ENCODE measurements at places on chromosomes 3 and 15. TPM values are rescaled to one million over a fixed set of nuclear protein-coding genes. Genes with fewer than 3 reads are reported as not detected.
A peak's percentile ranks its signal among the peaks of the same experiment; 100 is the strongest.

DNA sequence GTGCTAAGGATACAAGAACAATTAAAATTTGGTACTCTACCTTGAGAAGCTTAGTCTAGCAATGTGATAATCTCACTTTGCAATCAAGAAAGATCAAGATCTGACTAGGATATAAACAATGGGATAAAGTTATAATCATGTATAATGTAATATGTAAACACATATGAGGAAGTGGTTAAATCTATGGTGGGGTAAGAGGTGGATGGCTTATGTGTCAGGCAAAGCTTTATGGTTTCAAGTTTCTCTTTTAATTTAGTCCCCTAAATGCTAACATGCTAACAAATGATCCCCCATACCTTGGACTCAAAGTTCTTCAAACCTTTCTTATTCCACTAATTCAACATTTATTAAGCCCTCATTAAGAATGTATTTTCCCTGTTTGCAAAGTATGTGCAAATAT lies 2.5 kb downstream of the RSL24D1 start:
- no peak for DNase-seq

DNA sequence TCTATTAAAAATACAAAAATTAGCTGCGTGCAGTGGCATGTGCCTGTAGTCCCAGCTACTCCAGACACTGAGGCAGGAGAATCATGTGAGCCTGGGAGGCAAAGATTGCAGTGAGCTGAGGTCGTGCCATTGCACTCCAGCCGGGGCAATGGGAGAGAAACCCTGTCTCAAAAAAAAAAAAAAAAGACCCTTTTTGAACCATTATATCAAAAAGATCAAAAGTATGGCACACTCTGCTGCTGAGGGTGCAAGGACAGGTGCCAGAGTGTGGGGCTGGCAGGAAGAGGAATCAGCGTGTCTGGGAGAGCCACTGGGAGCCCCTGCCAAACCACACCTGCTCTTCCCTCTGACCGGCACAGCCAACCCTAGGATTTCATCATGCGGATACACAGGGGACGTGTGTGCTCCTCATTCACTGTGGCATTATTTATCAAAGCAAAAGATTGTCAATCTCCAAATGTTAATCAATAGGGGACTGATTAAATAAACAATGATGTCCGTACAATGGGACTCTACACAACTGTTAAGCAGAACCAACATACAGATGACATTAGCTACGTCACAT lies 147.3 kb upstream of the TLE3 start:
- no peak for DNase-seq

GRCh38 chr3:61439122-61439458 lies 122.3 kb upstream of the PTPRG start:
- no peak for DNase-seq

DNA sequence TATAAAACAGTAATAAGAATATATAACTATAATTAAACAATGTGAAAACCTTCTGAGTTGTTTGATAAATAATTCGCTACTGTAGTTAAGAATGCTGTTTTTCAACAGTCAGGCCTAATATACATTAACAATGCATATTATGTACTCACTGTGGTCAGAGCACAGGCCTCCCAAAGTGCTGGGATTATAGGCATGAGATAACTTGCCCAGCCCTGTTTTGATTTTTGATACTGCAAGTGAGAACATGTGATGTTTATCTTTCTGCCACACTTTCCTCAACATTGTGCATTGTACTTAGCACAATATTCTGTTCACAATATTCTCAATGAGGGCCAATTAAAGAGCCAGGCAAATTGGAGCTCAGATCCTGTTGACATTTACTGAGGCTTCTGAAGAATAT lies 274.5 kb upstream of the RARB start:
- DNase-seq: no peak

DNA sequence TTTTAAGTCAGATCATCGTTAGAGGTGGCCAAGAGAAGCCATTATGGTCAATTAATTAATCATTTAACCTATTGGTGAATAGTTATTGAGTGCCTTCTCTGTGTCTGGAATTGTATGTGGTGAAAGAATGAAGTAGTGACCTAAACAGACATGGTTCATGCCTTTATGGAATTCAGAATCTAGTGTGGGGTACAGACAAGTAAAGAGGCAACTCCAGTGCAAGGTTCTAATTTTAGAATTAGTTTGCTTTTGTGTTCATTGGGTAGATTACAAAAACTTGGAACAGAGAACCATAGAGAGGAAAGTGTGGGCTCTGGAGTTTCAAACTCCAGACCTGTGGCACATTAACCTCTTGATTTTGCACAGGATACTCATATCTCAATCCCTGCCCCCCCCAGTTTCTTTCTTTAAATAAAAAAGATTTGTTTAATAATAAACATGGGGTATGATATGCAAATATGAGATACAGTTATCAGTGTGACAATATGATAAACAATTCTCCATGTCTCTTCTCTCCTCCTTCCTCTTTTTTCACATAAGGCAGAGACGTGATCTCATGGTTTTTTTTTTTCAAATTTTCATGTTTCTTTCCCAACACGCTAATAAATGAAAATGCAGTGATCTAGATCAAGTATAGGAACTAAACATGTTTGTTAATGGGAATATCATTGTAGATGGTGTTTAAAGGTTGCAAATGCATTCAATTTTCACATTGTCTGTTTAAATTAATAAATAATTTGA lies 117.9 kb downstream of the MITF start:
- DNase-seq: no peak

The GOLGA6A gene
- total RNA-seq: not detected

GRCh38 chr3:128423525-128424147 lies 43.1 kb downstream of the DNAJB8 start:
- no peak for DNase-seq

GRCh38 chr3:53700441-53700840 lies 145.8 kb downstream of the CHDH start:
- DNase-seq: no peak

DNA sequence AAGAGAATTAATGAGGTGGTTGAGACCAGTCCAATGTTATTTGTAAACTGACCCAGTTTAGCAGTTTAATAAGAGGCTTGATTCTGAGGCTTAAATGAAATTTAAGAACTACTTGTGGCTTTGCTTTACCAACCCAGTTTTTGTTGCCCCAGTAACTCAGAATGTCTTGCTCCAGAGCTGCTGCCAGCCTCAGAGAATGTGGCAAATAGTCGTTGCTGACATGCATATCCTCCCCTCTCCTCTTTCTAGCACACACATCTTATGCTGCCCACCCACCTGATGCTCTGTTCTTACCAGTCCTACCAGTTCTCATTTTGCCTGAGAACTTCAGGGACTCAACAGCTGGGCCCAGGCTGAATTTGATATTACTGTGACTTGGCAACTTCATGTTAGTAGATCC lies 92.4 kb upstream of the TSC22D2 start:
- no peak for DNase-seq

- DNase-seq: peak; percentile 52
These were observed 2.8 kb downstream of the SQOR start for GRCh38 chr15:45637552-45638033.

DNA sequence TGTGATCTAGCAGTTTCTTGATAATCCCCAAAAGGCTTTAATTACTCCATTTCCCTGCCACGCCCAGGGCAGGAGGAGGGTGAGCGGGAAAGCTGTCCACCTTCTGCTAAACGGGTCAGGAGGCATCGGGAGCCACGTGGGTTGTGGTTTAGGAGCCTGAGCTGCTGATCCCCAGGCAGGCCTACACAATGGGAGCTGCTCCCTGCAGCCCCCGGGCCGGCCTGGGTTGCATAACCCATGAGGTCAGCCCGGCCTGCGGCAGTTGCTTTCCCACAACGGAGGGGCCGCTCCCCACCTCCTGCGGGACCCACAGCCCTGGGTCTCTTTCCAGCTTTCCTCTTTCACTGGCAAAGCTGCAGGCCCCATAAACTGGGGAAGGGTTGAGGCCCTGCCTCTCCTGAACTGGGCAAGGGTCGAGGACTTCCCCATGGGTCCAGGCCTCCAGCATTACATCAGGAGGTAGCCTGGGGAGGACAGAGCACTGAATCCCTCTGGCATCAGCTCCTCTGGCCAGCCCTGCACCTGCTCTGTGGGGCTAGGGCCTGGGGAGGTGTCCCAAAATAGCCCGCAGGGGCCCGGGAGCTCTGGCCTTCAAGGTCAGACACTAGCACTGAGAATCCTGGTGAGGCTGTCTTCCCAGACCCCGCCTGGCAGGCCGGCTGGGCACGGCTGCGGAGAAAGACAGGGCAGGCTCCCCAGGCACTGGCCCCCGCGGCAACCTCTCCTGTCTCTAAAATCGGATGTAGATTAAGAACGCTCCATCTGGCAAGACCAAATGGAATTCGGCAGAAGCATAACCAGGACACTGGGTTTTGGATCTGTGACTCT lies 47.3 kb downstream of the ZDHHC19 start:
- no peak for DNase-seq

DNA sequence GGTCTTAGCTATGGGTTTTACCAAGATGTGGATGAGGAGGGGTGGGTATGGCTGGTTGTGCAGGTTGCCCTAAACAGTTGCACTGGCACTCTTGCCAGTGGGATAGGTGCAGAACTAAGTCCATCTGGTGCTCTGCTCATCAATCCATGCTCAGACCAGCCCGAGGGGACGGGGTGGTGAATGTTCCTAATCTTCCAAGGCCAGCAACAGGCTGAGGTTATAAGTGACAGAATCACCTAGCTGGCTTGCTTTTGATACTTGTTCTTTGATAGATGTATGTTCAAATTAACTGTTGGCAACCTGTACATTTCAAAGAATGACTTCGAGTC lies 53.5 kb upstream of the CCR2 start:
- DNase-seq: no peak

GRCh38 chr15:52080031-52080430 lies 32.5 kb downstream of the BCL2L10 start:
- DNase-seq: no peak

GRCh38 chr3:25747033-25747432 lies 36.2 kb downstream of the NGLY1 start:
- DNase-seq: no peak

GRCh38 chr3:147099076-147099475 lies 307.3 kb downstream of the ZIC4 start:
- no peak for DNase-seq

DNA sequence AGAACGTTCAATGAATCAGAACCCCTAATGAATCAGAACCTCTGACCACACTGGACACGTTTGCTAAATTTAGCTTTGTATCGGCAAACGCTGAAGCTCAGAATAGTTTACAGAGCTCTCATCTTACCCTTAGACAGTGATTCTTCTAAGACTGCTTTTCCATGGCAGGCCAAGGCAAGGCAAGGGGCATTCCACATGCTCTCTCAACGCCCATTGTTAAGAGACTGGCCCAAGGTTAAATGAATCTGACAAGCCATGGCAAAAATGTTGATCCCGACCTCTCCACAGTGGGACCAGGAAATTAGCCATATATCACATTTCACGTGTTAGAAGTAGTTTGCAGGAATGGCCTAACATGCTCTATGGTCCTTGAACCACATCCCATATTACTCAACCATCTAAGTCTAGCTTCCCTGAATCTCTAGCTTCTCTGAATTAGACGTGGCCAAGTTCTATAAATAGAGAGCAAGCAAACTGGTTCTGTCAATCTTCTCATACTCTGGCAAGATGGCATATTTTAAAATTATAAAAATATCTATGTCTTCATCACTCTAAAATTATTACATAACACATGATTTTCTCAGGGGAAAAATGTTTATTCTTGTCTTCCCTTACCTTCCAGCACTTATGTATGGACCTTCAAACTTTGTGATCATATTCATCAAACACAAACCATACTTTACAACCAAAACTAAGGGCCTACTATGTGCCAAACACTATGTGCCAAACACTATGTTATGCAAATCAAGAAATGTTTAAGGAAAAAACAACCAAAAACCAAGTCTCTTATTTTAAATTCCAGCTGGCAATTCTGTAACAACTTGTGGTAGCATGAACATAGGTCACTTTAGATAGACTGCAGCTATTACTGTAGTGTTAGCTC lies 54.3 kb downstream of the AAGAB start:
- no peak for DNase-seq

- DNase-seq: no peak
These were observed 232.5 kb downstream of the CHST2 start for GRCh38 chr3:143351895-143352608.

The SGO1 gene
- 5.1 TPM for total RNA-seq

The SCAANT1 gene
- not detected for total RNA-seq

The LRRFIP2 gene
- total RNA-seq: 32.3 TPM

GRCh38 chr3:115547207-115547606 lies 76.1 kb upstream of the GAP43 start:
- DNase-seq: no peak

The CEMIP gene
- 7.3 TPM for total RNA-seq

- no peak for DNase-seq
These were observed 42.9 kb downstream of the CCR3 start for GRCh38 chr3:46284981-46285683.

GRCh38 chr3:10319251-10319650 lies 1.7 kb downstream of the SEC13 start:
- no peak for DNase-seq

GRCh38 chr3:123693584-123694190 lies 108.8 kb upstream of the HACD2 start:
- no peak for DNase-seq

The CTXN2 gene
- not detected for total RNA-seq

The RPUSD3 gene
- total RNA-seq: 21.3 TPM

The GP5 gene
- total RNA-seq: not detected

The TIMP4 gene
- 2.7 TPM for total RNA-seq

The SATB1 gene
- 15.1 TPM for total RNA-seq

The CDHR4 gene
- total RNA-seq: 0.15 TPM

The IQCF5 gene
- total RNA-seq: not detected

DNA sequence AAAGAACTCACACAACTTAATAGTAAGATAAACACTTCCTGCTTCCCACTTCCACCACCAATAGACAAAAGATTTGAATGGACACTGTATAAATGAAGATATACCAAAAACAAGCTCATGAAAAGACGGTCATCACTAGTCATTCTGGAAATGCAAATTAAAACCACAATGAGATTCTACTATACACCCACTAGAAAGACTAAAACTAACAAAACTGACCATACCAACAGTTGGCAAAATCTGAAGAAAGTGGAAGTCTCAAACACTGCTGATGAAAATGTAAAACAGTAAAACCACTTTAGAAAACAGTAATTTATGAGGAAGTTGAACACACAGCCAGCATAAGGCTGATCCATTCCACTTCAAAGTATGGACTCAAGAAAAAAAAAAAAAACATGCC lies 35.6 kb upstream of the CD96 start:
- DNase-seq: no peak

The GP9 gene
- not detected for total RNA-seq

DNA sequence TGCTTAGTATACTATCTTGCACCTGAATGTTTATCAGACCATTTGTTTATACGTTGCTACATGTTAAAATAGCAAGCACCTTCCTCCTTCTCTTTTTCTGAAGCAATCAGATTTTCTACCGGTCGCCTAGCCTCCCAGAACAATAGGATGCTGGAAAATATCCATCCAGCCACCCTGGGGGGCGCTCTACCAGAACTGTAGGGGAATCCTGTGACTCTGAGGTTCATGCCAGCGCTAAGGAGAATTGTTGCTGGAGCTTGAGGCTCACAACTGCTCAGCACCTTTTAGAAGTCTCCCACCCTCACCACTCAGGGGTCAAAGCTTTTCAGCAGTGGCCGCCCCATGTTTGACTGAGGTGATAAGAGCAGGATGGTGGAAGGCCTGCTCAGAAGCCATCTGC lies 27.5 kb downstream of the SQOR start:
- no peak for DNase-seq

GRCh38 chr3:44058022-44058867 lies 183.4 kb upstream of the TOPAZ1 start:
- no peak for DNase-seq

Data from HT-29 (cell line).